NCI-H1436 treated with DMSO at 0.1 percent for 48 hours (cell line): ENCODE measurements at places on chromosomes 16 and 17.

DNA sequence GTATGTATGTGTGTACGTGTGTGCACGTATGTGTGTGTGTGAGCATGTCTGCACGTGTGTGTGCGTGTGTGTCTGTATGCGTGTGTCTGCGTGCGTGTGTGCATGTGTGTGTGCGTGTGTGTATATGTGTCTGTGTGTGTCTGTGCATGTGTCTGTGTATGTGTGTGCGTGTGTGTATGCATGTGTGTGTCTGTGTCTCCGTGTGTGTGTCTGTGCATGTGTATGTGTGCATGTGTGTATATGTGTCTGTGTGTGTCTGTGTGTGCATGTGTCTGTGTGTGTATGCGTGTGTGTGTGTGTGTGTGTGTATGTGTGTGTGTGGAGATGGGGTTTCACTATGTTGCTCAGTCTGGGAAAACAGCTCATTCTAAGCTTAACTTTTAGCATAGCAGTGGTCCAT lies 43.9 kb downstream of the ATP2C2 start:
- DNase-seq = no peak

DNA sequence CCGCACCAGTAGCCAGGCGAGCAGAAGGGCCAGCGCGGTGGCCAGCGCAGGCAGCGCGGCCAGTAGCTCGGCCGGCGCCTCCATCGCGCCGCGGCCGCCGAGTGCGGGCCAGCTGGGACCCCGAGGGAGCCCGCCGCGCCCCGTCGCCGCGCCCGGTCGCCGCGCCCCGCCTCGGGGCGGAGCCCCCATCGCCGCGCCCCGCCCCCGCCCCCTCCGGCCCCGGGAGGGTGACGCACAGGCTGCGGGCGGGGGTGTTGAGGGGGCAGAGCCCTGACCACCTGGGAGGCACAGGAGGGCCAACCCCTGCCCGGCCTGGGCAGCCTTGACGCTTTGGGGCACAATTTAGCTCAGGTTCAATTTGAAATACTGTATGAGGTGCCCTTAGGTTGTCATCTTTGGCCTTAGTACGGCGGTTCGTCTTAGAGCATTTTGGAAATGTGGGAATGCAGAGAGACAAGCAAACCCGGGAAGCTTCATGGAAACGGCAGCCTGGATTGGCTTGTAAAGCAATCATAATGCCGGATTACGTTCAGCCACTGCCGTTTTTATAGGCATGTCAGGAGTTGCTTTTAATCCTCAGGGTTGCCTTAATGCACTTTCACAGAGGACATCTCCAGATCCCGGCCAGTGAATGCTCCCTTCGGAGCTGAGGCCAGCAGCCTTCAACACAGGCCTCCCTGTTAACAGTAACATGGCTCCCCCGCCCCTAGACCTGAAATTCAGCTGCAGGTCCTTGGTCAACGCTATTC lies at the start of gene MXRA7:
MXRA7 (minus strand) TSS at position 103 of the 749 bp plus-strand sequence; CDS start at position 84, 19 bp downstream.
- no peak for DNase-seq

- DNase-seq = no peak
Measured at GRCh38 chr17:37813751-37814150, 68.9 kb upstream of the HNF1B start.

GRCh38 chr16:4241928-4242283 lies at the start of gene SRL:
TSS of gene SRL (minus strand) at chr16:4242080. CDS start at chr16:4242067, 13 bp downstream.
- no peak for DNase-seq

GRCh38 chr16:5649762-5650743 lies 552.5 kb upstream of the EEF2KMT start:
- DNase-seq = no peak

- DNase-seq = no peak
Measured at GRCh38 chr17:79905832-79906231, 66.6 kb upstream of the CBX4 start.

DNA sequence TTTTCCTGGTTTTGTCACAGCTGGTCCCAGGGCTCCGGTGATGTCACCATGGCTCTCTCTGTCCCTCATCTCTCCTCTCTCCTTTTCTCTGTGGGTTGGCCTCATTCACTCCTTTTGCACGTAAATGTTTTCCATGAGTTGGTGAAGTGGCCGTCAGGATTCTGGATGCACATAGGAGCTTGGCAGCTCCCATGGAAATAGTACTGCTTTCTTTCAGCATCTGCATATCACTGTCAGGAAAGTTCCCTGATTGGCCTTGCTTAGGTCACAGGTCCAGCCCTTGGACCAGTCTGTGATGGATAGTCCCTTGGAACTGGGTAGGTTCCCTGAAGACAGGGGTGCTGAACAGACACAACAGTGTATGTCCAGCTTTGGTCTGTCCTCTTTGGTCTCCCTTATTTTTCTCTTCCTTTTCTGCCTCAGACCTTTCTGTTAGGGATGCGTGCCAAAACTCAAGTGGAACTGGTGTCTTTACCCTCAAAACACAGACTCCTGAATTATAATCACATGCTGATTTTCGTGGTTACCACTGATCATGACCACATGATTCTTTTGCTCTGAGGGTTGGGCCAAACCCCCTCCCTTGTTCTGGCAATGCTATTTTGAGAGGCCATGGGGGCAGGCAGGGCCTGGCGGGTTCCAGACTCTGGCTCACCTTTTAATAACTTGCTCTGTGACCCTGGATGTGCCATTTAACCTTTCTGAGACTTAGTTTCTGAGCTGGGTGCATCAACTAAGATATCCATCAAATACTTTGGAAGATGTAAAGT lies 99.0 kb downstream of the MSI2 start:
- no peak for DNase-seq

- DNase-seq = no peak
Measured at GRCh38 chr17:42027590-42027889, 7.7 kb downstream of the NKIRAS2 start.

DNA sequence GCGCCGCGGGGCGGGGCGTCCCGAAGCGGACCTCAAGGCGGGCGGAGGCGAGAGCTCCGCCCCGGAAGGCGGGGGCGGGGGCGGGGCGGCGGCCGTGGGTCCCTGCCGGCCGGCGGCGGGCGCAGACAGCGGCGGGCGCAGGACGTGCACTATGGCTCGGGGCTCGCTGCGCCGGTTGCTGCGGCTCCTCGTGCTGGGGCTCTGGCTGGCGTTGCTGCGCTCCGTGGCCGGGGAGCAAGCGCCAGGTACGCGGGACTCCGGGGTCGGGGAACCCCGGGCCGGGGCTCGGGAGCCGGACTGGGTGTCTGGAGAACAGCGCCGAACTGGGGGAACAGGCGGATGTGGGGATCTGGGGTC lies at the start of gene TNFRSF12A:
TNFRSF12A (plus strand) TSS at position 122 of the 357 bp plus-strand sequence; CDS start at position 152, 30 bp downstream.
- DNase-seq = no peak

DNA sequence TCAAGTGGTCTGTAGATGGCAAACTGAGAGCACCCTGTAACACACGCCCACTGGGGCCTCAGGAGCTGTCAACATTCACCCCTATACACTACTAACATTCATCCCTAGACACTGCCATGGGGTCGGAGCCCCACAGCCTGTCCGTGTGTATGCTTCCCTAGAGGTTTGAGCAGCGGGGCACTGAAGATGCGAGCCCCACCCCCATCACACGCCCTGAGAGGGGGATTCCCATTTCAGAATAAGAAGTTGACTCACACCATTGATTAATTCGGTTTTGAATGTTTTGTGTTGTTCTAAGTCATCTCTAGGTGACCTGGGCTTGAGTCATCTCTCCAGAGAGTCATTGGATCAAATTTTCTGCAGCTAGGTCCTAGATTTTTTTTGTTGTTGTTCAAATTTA lies 37.3 kb upstream of the MMD start:
- no peak for DNase-seq

GRCh38 chr16:87350681-87351319 lies 32.8 kb downstream of the FBXO31 start:
- no peak for DNase-seq

DNA sequence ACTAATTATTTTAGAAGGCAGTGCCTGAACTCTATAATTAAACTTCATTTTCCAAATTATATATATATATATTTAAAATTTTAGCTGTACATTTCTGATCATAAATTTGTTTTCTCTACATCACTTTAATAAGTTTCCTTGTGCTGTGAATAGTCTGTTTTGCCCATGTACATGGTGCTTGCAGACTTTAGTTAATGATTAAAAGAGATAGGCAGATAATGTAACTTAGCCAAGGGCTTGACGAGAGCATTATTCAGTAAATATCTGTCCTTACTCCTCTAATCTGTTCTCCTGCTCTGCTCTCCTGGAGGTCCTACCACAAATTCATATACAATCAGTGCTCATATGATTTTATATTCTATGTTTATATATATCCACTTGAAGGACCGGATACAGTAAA lies 595.2 kb upstream of the KIF2B start:
- no peak for DNase-seq

DNA sequence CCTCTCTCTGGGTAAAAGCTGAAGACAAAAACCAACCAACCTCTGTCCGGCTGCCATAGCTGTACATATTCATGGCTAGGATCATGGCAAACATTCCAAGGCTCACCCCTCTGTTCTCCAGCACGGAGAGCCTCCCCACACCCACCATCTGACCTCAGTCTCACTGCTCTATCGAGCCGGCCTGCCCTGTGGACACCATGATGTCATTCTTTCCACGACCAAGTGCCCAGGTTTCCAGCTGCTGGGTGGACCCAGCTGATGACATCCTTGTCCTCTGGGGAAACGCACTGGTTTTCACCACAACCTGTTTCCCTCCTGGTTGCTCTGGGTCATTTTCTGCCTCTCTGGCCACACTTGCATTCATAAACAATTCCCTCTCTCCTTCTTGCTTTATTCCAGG lies 67.7 kb downstream of the NDEL1 start:
- no peak for DNase-seq

DNA sequence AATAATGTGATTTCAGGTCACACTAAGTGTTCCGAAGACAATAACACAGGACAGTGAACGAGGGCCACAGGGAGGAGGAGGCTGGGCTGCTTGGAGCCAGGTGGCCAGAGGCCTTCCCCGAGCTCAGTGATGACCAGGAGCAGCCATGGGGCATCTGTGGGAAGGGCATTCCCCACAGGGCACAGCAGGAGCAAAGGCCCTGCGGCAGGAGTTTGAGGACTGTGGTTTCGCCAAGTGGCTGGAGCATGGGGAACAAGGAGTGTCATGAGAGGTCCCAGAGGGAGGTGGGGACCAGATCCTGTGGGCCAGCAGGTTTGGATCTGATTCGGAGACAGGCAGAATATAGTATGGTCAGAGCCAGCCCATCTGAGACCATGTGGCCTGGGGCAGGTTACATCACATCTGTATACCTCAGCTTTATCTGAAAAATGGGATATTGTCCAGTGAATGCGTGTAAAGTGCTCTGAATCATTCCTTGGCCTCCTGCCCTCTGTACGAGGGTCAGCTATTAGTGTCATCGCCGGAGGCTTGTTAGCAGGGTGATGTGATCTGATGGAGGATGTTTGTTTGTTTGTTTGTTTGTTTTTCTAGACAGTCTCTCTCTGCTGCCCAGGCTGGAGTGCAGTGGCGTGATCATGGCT lies 176.8 kb downstream of the KATNIP start:
- DNase-seq = no peak

DNA sequence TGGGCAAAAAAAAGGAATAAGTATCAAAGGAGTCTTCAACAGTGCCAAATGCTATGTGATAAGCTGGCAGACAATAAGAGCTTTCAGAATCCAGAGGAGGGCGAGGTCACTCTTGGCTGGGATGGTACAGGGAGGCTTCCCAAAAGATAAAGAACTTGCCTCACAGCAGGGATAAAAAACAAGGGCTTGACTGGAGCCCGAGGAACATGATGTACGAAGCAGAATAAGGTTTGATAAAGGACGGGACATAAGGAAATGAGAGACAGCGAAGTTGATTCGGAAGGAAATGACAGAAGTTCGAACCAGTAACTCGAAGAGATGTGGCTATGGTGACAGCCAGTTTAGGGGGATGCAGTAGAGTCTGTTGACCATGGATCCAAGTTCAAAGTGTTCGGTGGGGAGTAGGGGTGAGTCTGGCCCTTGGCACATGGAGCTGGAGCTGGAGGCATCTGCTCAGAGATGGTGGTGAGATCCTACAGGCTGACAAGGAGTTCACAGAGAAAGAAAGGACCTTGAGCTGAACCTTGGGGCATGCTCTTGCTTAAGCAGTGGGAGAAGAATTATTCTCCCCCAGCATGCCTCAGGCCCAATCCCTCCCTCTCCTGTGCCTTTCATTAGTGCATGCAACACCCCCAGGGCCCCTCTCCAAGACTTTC lies 137.6 kb upstream of the RCVRN start:
- no peak for DNase-seq

GRCh38 chr16:4915226-4915761 lies 21.7 kb downstream of the PPL start:
- no peak for DNase-seq

DNA sequence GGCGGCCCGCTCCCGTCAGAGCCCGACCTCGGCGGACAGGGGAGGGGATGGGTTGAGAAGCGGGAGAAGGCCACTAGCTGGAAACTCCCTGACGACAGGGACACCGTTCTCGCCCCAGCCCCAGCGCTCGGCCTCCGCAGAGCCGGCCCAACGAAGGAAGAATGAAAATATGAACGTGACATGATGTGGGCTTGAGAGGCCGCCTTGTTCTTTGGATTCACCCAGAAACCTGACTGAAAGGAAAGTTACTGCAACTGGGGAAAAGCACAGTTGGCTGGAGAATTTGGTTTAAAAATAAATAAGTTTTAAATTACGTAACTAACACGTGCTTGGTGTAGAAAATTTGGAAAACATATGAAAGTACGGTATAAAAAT lies 21.1 kb downstream of the NPTX1 start:
- no peak for DNase-seq

DNA sequence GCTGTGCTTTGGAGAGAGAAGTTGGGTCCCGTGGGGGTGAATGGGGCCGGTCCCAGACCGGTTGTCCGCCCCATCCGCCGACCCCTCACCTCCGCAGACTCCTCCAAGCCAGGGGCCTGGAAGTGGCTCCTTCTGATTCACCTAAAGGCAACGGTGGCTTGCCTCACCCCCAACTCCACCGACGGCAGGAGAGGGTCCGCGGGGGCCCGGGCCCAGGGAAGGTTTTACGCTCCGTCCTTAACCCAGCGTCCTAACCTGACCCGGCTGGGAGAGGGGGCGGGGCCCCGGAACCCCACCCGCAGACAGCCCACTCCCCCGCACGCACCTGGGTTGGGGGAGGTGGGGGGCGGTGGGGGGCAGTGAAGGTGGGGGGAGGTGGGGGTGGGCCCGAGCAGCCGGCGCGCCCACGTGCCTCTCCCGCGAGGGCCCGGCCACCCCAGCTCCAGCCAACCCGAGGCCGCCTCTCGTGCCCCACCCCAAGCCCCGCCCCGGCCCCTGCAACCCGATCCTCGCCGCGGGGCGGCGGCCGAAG lies 12.7 kb upstream of the CD300A start:
- no peak for DNase-seq

DNA sequence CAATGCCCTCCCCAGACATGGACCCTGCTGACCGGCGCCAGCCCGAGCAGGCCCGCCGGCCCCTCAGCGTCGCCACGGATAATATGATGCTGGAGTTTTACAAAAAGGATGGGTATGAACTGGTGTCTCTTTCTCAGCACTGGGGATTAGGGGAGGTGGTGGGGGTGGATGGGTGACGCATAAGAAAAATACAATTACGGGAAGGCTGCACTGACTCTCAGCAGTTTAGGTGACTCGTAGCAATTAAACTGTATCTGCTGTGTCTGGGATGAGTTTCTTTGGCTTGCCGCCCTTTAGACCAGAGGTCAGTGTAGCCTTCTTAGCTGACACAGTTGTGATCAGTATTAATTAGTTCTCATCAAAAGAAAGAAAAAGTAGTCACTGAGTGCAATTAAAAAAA lies 59.0 kb downstream of the ELAC2 start:
- DNase-seq = no peak

- DNase-seq = no peak
Measured at GRCh38 chr16:28597692-28598261, 927 bp upstream of the SULT1A2 start.

GRCh38 chr17:4759776-4760236 lies 11.9 kb upstream of the TM4SF5 start:
- no peak for DNase-seq
